T-helper 2 cell treated with Interferon-gamma antibody and Interleukin-4, amounts not matched to agents 5 μg/mL and 100 μg/mL, for 36 hours (primary cell): ENCODE measurements at places on chromosomes 5 and 9.

DNA sequence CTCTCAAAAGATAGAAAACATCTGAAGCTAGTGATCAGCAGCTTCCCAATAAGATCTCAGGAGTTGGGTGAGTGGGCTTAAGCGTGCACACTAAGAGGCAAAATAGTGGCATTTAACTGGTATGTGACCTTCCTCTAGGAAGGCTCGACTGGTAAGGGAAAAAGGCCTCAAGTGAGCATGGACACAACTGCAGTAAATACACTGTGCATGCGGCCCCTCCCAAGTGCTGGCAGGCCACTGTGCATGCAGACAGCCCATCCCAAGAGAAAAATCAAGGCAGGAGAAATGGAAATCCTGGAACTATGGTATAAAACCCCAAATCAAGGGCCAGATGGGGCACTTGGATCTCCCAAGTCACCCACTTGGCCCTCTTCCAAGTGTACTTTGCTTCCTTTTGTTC lies 112.7 kb downstream of the SMC2 start:
- no peaks in the 10 kb centered on the region for H3K36me3 ChIP-seq
- H3K27ac ChIP-seq: no peak overlapping the region
- no peaks in the 10 kb centered on the region for H3K4me1 ChIP-seq
- no peak for DNase-seq
- H3K4me3 ChIP-seq: no peak overlapping the region

DNA sequence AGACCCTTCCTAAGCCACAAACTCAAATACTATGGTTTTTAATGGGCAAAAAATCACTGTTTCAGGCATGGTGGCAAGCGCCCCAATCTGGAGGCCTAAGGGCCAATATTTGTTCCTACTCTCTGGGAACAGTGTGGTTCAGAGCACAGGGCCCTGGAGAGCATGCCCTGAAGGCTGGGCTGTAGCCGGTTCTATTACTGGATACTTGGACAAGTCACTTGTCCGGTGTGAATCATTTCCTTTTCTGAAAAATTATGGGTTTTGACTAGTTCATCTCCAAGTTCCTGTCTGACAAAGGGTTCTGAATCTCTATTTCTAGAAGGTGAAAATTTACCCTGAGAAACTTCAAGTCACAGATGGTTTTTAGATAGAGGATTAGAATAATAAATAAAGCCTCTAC lies 75.0 kb downstream of the OTULIN start:
- no peak overlapping the region for H3K4me3 ChIP-seq
- H3K27me3 ChIP-seq: no peaks in the 10 kb centered on the region
- peaks cover 19% of the 10 kb centered on the region for H3K4me1 ChIP-seq
- no peak for DNase-seq
- H3K27ac ChIP-seq: no peak overlapping the region
- H3K36me3 ChIP-seq: peaks cover 29% of the 10 kb centered on the region

GRCh38 chr9:101427957-101428655 lies 7.5 kb downstream of the ALDOB start:
- H3K27ac ChIP-seq: no peak overlapping the region
- DNase-seq: no peak
- no peaks in the 10 kb centered on the region for H3K36me3 ChIP-seq
- H3K27me3 ChIP-seq: no peaks in the 10 kb centered on the region
- no peaks in the 10 kb centered on the region for H3K4me1 ChIP-seq

GRCh38 chr9:112078432-112078831 lies 96.7 kb downstream of the SUSD1 start:
- H3K27me3 ChIP-seq: no peaks in the 10 kb centered on the region
- no peak overlapping the region for H3K27ac ChIP-seq
- no peak overlapping the region for H3K4me3 ChIP-seq
- peaks cover 12% of the 10 kb centered on the region for H3K4me1 ChIP-seq

GRCh38 chr9:23412458-23412857 lies 413.6 kb downstream of the ELAVL2 start:
- no peaks in the 10 kb centered on the region for H3K4me1 ChIP-seq
- H3K36me3 ChIP-seq: no peaks in the 10 kb centered on the region
- no peak overlapping the region for H3K4me3 ChIP-seq
- H3K27me3 ChIP-seq: no peaks in the 10 kb centered on the region
- no peak overlapping the region for H3K27ac ChIP-seq
- no peak for DNase-seq

DNA sequence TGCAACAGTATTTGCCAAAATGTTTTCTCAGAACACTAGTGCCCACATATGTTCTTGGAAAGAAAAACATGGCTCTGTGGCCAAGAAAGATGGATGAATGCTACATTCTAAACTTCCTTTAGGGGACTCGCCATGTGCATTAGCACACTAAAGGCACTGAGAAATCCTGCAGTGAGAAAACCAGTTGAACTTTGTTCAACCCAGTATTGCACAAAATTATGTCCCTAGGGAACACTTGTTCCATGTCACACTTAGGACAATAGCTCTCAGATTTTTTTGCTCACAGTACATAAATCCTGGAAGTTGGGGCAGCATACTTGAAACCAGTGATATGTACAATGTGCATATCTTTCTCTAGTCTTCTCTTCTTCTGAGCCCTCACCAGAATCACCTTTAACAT lies 96.6 kb downstream of the ADRB2 start:
- DNase-seq: no peak
- no peak overlapping the region for H3K4me3 ChIP-seq
- H3K4me1 ChIP-seq: no peaks in the 10 kb centered on the region
- peaks cover 13% of the 10 kb centered on the region for H3K27me3 ChIP-seq

DNA sequence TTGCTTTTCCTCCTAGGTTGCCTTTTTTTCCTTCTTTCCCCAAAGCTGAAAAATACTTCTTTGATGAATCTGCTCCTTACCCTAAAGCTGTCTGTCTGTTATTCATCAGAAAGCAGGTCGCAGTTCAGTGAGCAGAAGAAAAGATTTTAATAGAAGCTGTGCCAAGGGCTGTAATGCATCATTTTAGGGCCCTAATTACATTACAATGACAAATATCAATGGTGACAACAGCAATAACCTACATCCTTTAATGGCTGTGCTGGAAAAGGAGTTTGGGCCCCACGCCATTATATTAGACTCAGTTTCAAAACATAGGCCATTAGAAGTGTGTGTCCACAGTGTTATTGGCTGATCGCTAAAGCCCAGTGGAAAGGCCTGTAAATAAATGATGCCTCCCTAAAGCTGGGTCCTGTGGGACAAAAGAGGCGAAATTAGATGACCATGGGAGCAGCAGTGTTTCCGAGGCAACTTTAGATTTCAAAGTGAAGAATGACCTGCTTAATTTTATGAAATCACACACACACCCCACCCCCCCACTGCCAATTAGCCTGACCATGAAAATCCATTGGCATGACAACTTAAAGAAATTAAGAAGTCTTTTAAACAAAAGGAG lies 38.4 kb downstream of the TLE4 start:
- peaks cover 12% of the 10 kb centered on the region for H3K4me1 ChIP-seq
- H3K27me3 ChIP-seq: no peaks in the 10 kb centered on the region
- H3K27ac ChIP-seq: no peak overlapping the region
- no peak for DNase-seq

GRCh38 chr5:160188141-160189015 lies 40.9 kb upstream of the FABP6 start:
- H3K4me1 ChIP-seq: peaks cover 2% of the 10 kb centered on the region
- H3K27me3 ChIP-seq: peaks cover 17% of the 10 kb centered on the region
- peak overlapping the region; percentile 58 for H3K4me3 ChIP-seq
- H3K27ac ChIP-seq: no peak overlapping the region
- H3K36me3 ChIP-seq: no peaks in the 10 kb centered on the region
- no peak for DNase-seq

DNA sequence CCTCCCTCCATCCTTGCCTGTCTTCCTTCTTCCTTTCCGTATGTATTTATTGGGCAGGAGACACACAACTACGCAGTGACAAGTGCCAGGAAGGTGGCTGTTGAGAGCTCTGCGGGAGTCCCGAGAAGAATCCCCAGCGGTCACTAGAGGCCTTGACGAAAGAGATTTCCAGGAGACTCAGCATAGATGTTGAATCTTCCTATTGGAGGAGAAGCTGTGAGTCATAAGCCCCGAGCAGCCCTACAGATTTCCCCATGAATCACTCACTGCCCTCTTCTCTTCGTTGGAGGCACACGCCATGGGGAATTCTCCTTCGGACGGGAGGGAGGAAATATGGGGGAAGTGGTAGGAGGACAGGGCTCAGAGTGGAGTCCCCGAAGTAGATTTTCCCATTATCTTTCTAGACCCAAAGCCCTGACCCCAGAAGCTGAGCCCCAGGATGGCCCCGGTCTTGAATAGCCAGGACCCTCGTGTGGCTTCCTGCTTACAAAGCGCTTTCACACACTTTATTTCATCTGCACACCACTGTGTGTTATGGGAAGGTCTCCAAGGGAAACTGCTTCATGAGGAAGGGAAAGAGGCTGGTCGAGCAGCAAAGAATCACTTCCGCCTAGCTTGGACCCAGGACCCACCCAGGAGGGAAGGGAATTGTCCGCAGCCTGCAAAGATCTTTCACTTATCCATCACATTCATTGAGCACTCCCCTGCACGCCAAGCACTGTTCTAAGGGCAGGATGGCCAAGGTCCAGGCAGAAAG lies 12.7 kb downstream of the DUSP1 start:
- H3K4me3 ChIP-seq: no peak overlapping the region
- H3K36me3 ChIP-seq: no peaks in the 10 kb centered on the region

DNA sequence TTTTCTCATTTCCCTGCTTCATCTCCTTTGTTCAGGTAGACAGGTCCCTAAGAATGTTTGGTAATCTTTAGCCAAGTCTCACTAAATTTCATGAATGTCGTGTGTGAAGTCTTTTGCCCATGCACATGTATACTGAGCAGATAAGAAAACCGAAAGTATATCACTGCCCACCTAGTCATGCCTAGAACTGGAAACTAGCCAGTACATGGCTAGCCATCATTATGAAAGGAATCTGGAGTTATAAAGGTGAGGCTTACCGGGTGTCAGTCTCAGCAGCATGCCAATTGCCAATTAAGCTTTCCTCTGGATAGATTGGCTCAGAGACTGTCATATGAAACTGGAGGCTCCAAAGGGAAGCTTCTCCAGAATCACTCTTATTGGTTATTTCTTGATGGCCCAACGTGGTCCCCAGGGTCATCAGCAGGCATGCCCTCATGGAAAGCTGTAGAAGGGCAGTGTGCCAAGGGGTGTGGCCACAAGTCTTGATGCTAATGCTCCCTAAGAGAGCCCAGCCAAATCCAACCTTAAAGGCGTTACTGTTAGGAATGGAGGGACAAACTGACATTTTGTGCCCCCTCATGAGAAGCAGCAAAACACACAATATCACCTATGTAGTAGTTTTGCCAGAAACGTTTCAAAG lies 307.3 kb upstream of the PIK3R1 start:
- H3K27ac ChIP-seq: no peak overlapping the region
- no peaks in the 10 kb centered on the region for H3K4me1 ChIP-seq
- no peak overlapping the region for H3K4me3 ChIP-seq
- DNase-seq: no peak
- H3K36me3 ChIP-seq: no peaks in the 10 kb centered on the region

DNA sequence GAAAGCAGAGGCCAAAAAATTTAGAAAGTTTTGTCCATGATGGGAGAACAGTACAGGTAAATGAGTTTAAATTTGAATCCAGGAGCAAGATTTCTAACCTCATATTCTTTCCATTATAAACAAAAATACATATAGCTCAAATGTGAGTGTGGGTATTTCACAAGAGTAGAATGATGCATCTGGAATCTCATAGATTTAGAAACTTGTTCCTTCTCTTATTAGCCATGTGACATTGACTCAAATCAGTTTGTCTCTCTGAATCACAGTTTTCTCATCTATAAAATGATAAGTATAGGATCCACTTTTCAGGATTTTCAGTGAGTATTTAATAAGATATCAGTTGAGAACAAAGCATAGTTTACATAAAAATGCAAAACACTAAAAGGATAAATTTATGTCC lies 436.3 kb upstream of the PAPPA start:
- H3K36me3 ChIP-seq: no peaks in the 10 kb centered on the region
- no peaks in the 10 kb centered on the region for H3K27me3 ChIP-seq
- H3K4me3 ChIP-seq: no peak overlapping the region
- no peaks in the 10 kb centered on the region for H3K4me1 ChIP-seq
- DNase-seq: no peak

GRCh38 chr9:91392435-91392834 lies 30.7 kb upstream of the AUH start:
- DNase-seq: no peak
- no peaks in the 10 kb centered on the region for H3K36me3 ChIP-seq
- H3K4me3 ChIP-seq: no peak overlapping the region
- peaks cover 15% of the 10 kb centered on the region for H3K4me1 ChIP-seq

GRCh38 chr5:8060953-8061429 lies 192.0 kb downstream of the MTRR start:
- no peaks in the 10 kb centered on the region for H3K27me3 ChIP-seq
- H3K27ac ChIP-seq: no peak overlapping the region
- H3K4me3 ChIP-seq: no peak overlapping the region
- DNase-seq: no peak

GRCh38 chr5:138273834-138274188 lies 610 bp downstream of the GFRA3 start:
- peak overlapping the region; percentile 55 for H3K4me3 ChIP-seq
- peaks cover 33% of the 10 kb centered on the region for H3K27me3 ChIP-seq
- no peak for DNase-seq
- H3K36me3 ChIP-seq: no peaks in the 10 kb centered on the region
- peaks cover 6% of the 10 kb centered on the region for H3K4me1 ChIP-seq
- H3K27ac ChIP-seq: no peak overlapping the region

DNA sequence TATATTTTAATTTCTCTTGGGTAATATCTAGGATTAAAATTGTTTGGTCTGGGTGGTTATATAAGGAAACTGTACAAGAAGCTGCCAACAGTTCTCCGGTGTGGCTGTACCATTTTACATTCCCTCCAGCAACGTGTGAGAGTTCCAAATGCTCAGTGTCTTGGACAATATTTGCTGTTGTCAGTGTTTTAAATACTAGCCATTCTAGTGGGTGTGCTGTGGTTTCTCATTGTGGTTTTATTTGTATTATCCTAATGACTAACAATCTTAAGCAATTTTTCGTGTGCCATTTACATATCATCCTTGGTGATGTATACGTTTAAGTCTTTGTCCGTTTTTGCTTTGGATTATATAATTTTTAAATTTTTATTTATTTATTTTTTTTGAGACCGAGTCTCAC lies 34.0 kb downstream of the TNFSF15 start:
- H3K36me3 ChIP-seq: no peaks in the 10 kb centered on the region
- no peak for DNase-seq
